ENCODE measurements at places on chromosomes 5 and 9.

GRCh38 chr5:60886158-60886557, 42.1 kb upstream of the ELOVL7 start:
- no peak for DNase-seq

DNA sequence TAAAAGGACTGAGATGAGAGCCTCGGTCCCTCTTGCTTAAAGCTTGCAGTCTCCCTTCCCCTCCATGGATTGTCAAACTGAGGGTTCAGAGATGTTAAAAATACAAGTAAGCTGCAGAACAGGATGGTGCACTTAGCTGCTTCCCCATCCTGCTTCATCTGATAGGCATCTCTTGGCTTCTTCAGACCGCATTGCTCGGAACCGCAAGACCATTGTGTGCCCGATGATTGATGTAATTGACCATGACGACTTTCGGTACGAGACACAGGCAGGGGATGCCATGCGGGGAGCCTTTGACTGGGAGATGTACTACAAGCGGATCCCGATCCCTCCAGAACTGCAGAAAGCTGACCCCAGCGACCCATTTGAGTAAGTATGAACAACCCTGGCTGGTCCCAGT, 65.5 kb upstream of the SAP30L start:
- DNase-seq: no peak

DNA sequence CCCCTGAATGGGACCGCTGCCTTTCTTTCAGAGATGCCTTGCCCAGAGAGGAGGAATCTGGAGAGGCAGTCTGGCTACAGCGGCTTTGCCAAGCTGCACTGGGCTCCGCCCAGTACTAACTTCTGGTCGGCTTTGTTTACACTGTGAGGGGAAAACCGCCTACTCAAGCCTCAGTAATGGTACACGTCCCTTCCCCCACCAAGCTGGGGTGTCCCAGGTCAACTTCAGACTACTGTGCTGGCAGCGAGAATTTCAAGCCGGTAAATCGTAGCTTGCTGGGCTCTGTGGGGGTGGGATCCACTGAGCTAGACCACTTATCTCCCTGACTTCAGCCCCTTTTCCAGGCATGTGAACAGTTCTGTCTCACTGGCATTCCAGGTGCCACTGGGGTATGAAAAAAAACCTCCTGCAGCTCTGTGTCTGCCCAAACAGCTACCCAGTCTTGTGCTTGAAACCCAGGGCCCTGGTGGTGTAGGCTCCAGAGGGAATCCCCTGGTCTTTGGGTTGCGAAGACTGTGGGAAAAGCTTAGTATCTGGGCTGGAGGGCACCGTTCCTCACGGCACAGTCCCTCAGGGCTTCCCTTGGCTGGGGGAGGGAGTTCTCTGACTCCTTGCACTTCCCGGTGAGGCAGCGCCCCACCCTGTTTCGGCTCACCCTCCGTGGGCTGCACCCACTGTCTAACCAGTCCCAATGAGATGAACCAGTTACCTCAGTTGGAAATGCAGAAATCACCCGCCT, 171.2 kb downstream of the CWC27 start:
- DNase-seq: no peak

DNA sequence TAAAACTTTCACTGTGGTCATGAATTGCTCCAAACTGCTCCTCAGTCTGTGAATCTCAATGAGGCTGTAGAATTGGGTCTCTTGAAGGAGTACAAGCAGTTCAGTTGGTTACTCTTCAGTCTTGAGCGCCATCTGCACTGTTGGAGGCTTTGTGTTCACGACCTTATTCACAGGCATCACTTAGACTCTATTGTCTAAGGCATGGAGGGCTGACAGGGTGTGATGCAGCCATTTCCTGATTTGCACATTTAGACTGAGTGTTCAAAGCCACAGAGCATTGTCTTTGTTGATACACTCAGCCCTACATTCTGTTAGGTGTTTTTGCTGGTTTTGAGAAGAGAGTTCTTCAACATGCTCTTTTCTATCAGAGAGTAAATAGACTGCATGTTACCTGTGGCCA, 355.9 kb upstream of the RIOK2 start:
- no peak for DNase-seq

DNA sequence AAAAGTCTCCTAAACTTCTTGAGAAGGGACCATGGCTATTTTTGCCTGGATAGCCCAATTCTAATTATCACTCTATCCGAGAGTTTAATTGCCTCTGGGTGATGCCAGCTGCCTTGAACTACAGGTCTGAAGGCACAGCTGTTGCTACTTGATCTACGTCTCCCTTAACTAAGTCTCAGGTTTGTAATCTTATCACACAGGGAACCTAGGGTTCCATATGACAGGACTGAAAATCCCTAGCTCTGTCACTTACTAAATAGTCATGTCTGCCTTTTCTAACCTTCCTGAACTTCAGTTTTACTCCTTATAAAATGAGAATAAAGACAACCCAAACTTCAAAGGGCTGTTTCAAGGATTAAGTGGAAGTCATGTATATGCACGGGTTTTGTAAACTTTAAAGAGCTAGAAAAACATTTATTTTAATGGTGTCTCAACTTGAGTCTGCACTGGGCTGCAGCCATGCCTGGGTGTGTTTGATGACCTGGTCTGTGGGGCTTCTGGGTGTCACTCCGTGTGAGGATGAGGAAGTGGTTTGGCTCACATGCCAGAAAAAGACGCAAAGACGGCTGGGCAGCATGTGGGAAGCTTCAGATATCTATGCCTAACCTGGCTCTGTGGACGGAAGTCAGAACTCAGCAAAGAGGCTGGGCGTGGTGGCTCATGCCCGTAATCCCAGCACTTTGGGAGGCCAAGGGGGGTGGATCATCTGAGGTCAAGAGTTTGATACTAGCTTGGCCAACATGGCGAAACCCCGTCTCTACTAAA, 129.3 kb upstream of the SLC44A1 start:
- DNase-seq: no peak

GRCh38 chr9:3664044-3664443, 138.2 kb upstream of the RFX3 start:
- DNase-seq: no peak

GRCh38 chr5:151718646-151719045, 31.9 kb upstream of the SPARC start:
- no peak for DNase-seq

- DNase-seq: peak; percentile 95
Observed at GRCh38 chr5:177554474-177555111, at the start of gene FAM193B. Gene FAM193B (minus strand): TSS chr5:177554563. CDS start chr5:177554458, 105 bp downstream.

DNA sequence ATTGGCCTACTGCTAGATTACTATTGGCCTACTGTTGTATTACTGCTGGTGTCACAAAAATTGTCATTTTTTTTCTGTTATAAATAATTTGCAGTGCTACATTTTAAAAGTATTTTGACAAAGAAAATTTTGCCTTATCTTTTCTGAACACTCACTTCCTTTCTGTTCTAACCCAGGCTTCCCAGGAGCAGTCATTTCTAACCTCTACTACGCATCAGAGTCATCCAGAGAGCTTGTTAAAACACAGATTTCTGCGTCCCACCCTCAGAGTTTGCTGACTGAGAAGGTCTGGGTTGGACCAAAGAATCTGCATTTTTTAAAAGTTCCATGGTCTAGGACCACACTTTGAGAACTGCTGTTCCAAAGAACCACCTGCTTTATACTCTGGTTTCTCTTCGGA, 306.1 kb downstream of the GLIS3 start:
- DNase-seq: no peak

- no peak for DNase-seq
Observed at GRCh38 chr5:164148292-164148691, 642.9 kb downstream of the MAT2B start.

GRCh38 chr5:94632024-94632423, 13.6 kb downstream of the SLF1 start:
- DNase-seq: no peak

DNA sequence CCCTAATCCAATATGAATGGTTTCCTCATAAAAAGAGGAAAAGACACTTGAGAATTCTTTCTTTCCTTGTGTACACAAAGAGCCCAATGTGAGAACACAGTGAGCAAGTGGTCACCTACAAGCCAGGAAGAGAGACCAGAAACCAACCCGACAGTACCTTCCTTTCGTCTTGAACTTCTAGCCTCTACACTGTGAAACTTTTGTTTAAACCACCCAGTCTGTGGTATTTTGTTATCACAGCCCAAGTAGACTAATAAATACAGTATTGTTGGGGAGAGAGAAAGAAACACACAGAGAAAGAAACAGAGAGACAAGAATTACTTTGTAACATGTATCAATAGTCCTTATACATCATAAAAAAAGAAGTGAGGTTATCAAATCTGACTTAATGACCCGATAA, 37.2 kb downstream of the CENPK start:
- no peak for DNase-seq

GRCh38 chr5:81859624-81860023, 108.7 kb upstream of the SSBP2 start:
- DNase-seq: no peak

- DNase-seq: no peak
Observed at GRCh38 chr9:131627648-131628458, 82.5 kb downstream of the PRRT1B start.

GRCh38 chr9:36802201-36802920, 229.7 kb downstream of the MELK start:
- no peak for DNase-seq

GRCh38 chr9:78713614-78714405, 416.9 kb downstream of the PSAT1 start:
- DNase-seq: no peak

- DNase-seq: no peak
Observed at GRCh38 chr9:111178331-111179055, 140.2 kb upstream of the LPAR1 start.

DNA sequence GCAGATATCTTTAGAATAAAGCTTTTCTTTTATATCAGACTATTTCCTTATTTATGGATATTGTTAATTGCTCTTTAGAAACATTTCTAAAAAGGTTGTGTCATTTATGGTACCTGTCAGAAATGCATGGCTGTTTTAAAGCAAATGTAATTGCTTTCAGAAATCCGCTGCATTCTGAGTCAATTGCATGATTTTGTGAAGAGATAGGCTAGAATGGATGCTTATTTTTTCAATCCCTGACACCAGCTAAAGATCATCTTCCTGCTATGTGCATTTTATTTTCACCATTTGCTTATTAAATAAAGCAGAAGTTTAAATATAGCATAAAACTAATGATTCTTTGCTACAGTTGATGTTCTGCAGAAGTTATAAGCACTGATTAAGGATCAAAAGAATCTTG, 170.2 kb upstream of the C9orf72 start:
- DNase-seq: no peak

DNA sequence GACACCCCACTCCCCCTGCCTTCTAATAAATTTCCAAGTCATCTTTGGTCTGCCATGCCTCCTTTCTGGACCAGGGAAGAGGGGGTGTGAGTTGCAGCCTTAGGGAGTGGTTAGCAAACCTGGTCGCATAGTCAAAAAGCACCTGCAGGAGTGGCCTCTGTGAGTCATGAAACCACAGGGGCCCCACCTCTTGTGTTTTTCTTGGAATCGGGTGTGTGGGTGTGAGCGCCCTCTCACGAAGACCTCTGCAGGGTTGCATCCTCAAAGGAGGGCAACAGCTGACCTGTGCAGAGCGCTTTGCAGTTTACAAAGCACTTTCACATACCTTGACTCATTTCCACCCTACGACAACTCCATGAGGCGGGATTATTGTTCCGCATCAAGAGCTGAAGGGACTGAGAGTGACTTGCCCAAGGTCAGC, 36.8 kb upstream of the TEX48 start:
- DNase-seq: peak; percentile 75

DNA sequence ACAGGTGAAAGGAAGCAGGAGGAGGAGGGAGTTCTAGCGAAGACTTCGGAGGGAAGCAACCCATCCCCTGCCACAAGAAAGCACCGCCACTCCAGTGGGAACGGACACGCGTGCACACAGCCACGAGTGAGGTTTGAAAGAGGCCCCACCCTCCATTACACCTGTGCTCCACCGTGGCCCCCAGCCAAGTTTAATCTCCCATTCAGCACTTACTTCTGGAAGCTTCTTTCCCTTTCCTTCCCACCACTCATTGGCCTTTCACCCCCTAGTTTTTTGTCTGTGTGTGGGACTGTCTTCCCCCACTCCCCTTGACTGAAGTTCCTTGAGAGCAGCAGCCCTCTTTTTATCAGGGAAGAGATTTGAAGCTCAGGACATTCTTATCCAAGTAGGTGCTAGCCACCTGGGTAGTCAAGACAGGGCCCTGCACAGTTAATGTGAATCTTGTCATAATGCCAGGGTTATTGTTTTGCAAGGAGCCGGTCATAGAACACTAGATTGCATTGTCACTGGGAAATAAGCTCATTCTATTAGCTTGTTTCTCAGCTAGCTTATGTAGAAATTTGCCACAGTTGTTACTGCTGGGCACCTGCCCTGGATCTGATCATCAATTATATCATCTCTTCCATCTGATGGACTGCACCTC, 256.0 kb downstream of the DOCK8 start:
- peak; percentile 7 for DNase-seq

GRCh38 chr9:68685770-68686169, 19.3 kb upstream of the PIP5K1B start:
- DNase-seq: no peak

- no peak for DNase-seq
Observed at GRCh38 chr9:119802621-119803020, 433.4 kb upstream of the BRINP1 start.

GRCh38 chr5:36389245-36389644, 87.5 kb upstream of the RANBP3L start:
- DNase-seq: no peak

- no peak for DNase-seq
Observed at GRCh38 chr9:122168356-122168755, 8.6 kb downstream of the MORN5 start.

DNA sequence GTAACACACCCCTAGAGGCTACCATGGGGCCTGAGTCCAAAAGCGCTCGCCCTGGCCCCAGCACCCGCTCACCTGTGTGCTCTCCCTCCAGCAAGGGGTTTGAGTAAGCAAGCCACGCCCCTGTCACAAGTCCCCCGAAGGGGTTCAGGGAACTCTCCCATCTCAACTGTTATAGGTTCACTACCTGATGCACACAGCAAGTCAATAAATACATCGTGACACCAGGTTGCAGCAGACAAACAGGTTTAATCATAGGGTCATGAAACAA, 8.4 kb upstream of the CREBRF start:
- DNase-seq: no peak

GRCh38 chr5:135392256-135392655, 6.8 kb downstream of the MACROH2A1 start:
- no peak for DNase-seq

GRCh38 chr9:21902136-21902535, 92.1 kb downstream of the CDKN2A start:
- DNase-seq: no peak
